ENCODE measurements at places on chromosomes 5 and 9. TPM values are rescaled to one million over a fixed set of nuclear protein-coding genes. Genes with fewer than 3 reads are reported as not detected.

Gene INSYN2B
- not detected for polyA plus RNA-seq

Gene PTGS1
- polyA plus RNA-seq, result 1.6 TPM

Gene ERGIC1
- polyA plus RNA-seq, result 69.2 TPM

Gene IL3
- 0.34 TPM for polyA plus RNA-seq

Gene SMIM27
- 28.5 TPM for polyA plus RNA-seq

Gene ZNF622
- 19.8 TPM for polyA plus RNA-seq

Gene IRX1
- 0.07 TPM for polyA plus RNA-seq

Gene CAMLG
- polyA plus RNA-seq, result 87.4 TPM

Gene BTNL8
- 0.46 TPM for polyA plus RNA-seq

Gene MARCOL
- not detected for polyA plus RNA-seq

Gene LCN9
- not detected for polyA plus RNA-seq

Gene GPX8
- 4.1 TPM for polyA plus RNA-seq

Gene SLC6A7
- 0.07 TPM for polyA plus RNA-seq

Gene STRBP
- polyA plus RNA-seq, result 41.8 TPM

Gene HTR1A
- polyA plus RNA-seq, result not detected

Gene IFNA13
- 0.02 TPM for polyA plus RNA-seq

Gene PHYHD1
- 25.6 TPM for polyA plus RNA-seq

Gene STK32A
- polyA plus RNA-seq, result 0.09 TPM

Gene PCDHGB4
- 1.6 TPM for polyA plus RNA-seq

Gene TSSK1B
- polyA plus RNA-seq, result 0.02 TPM

Gene FGF1
- polyA plus RNA-seq, result 1.6 TPM

Gene SH3PXD2B
- polyA plus RNA-seq, result 7.3 TPM

Gene CNOT6
- 14.2 TPM for polyA plus RNA-seq

Gene NIM1K
- polyA plus RNA-seq, result 0.32 TPM

Gene DMRT2
- 35.2 TPM for polyA plus RNA-seq

Gene ZFP2
- 2.5 TPM for polyA plus RNA-seq

Gene GRIA1
- 0.18 TPM for polyA plus RNA-seq

Gene CDC20B
- 0.27 TPM for polyA plus RNA-seq

Gene MEIKIN
- 0.09 TPM for polyA plus RNA-seq

Gene OSMR
- 32.0 TPM for polyA plus RNA-seq

Gene DOK3
- polyA plus RNA-seq, result 13.4 TPM

Gene SYNPO
- polyA plus RNA-seq, result 10.0 TPM

Gene ST8SIA4
- 9.2 TPM for polyA plus RNA-seq

Gene TRAF2
- polyA plus RNA-seq, result 18.8 TPM

Gene APBA1
- 0.80 TPM for polyA plus RNA-seq
